ENCODE measurements at places on chromosomes 7 and 10.

- DNase-seq: no peak
These were observed 171.2 kb downstream of the ARHGAP21 start for GRCh38 chr10:24552346-24553016.

DNA sequence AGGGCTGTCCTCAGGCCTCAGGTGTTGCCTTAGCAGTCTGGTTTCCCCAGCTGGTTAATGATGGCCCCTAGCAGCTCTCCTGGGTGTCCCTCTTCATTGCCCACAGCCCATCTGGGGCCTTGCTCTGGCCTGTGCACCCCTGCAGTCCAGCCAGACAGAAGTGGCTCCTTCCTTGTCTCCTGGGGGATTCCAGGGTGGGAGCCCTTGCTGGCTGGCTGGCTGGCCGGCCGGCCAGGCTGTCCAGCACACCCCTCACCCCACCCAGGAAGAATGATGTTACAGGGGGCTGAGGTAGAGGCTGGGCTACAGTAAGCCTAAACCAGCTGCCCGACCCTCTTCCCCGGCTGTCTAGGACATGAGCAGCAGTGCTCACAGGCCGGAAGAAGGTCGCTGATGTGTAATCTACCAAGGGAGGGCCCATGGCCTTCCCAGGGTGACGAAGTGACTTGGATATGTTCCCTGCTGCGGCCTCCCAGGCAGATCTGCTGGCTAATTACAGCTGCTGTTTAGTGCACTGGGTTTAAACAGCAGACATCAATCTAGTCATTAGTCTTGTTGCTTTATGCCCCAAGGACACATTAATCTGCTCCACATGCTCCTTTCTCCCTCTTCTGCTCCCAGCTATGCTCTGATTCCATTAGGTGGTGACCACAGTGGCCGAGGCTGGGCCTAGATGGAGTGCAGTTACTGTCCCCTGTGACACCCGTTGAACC is 53.8 kb upstream of the LRRC4 start:
- DNase-seq: no peak

DNA sequence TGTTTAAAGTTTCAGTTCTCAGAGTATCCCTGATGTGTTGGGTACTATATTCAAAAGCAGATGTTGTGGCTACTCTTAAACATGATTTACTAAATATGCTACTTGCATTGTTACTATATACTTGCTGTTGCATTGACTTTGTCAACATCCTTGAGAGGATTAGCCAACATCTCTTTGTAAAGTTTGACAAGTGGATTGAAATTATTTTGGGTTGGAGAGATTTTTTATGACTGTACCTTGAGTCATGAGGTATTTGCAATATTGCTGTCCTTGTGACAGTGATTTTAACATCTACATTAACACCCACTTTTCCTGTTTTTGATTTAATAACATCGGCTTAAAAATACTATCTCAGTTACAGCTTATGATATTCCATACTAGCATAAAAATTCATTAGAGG is 31.9 kb downstream of the MRC1 start:
- no peak for DNase-seq

DNA sequence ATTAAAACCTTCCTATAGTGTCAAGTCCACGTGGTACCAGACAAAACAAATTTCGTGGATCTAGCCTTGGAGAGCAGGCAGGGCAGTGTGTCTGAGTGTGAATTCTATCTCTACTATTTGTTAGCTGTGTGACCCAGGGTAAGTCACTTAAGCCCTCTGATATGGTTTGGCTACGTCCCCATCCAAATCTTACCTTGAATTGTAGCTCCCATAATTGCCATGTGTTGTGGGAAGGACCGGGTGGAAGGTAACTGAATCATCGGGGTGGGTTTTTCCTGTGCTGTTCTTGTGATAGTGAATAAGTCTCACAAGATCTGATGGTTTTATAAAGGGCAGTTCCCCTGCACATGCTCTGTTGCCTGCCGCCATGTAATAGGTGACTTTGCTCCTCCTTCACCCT is 2.8 kb upstream of the NPFFR1 start:
- DNase-seq: no peak

DNA sequence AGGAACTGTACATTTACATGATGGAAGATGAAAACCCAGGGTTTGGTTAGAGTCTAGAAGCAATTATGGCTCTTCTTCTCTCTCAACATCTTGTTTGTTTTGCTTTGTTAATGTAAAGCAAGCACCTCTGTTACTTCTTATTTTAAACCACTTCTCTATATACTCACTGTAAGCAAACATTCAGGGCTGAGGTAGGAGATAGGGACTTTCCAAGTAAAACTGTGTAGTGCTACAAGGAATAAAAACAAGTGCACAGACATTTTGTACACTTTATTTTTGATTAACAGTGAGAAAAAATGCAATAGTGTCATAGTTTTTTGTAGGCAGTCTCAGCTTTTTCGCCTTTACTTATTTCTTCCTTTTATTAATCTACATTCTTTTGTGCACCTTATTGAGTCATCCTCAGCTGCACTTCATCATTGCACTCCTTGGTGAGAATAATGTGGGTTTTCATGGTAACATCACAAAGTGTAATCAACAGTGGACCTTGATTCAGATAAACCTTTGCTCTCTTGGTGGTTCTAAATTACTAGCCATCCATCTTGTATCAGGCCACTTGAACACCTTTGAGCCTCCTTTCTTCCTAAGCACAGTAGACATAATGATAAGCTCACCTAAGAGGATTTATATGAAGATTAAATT is 52.9 kb downstream of the ELMO1 start:
- no peak for DNase-seq
